ENCODE measurements at places on chromosomes 11 and 22.

- no peak overlapping the region for H3K4me3 ChIP-seq
- DNase-seq = no peak
- H3K27me3 ChIP-seq = no peaks in the 10 kb centered on the region
- peaks cover 52% of the 10 kb centered on the region for H3K36me3 ChIP-seq
Measured at GRCh38 chr11:6401464-6401863, 11.2 kb downstream of the SMPD1 start.

DNA sequence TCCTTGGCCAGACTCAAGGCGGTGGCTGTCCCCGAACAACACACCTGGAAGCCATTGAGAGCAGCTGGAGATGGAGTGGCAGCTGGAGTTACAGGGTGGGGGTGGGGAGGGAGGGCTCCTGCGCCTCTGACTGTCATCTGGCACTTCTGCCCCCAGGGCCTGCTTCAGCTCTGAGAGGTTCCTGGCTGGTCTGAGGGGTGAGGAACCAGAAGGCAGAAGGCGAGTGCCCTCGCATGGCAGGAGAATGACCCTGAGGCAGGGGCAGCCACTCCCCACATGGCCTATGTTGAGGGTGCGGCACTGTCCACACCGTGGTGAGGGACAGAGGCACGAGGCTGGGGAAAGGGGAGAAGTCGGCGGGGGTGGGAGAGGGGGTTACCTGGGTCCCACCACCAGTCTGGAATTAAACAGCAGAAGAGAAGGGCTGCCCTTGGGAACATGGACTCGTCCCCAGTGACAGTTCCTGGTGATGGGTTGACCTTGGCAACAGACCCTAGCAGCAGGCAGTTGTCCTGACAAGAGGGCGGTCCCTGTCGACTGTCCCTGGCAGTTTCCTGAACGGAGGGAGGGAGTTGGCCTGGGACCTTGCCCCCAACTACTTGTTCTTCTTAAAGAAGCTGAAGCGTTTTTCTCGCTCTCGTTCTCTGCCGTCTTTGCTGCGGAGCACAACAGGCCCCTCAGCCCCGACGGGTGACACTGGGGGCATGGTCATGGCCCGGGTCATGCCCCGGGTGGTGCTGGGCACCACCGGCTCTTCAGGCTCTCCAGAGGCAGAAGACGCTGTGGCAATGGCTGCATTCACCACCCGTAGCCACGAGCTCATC, 7.8 kb upstream of the RBM4B start:
- H3K4me3 ChIP-seq = no peak overlapping the region
- no peaks in the 10 kb centered on the region for H3K4me1 ChIP-seq
- no peaks in the 10 kb centered on the region for H3K36me3 ChIP-seq
- no peak for DNase-seq
- no peaks in the 10 kb centered on the region for H3K27me3 ChIP-seq

DNA sequence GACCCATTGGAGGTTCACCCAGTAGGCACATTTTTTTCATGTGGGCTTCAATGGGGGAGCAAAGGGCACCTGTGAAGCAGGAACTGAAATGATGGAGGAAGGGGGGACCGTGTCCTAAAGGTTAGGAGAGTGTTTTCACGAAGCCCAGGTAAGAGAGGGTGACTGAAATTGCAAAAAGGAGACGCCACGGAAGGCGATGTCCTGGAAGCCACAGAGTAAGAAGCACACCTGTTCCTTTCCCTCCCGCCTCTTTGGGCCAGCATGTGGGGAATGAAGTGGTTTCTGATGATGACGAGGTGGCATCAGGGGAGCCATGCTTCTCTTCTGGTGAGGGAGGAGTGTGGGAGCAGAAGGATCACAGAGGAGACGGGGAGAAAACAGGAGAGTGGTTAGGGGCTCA, 37.0 kb upstream of the MICAL2 start:
- H3K4me1 ChIP-seq = peaks cover 5% of the 10 kb centered on the region
- H3K27me3 ChIP-seq = peaks cover 8% of the 10 kb centered on the region
- DNase-seq = no peak
- H3K4me3 ChIP-seq = no peak overlapping the region
- no peak overlapping the region for H3K27ac ChIP-seq

DNA sequence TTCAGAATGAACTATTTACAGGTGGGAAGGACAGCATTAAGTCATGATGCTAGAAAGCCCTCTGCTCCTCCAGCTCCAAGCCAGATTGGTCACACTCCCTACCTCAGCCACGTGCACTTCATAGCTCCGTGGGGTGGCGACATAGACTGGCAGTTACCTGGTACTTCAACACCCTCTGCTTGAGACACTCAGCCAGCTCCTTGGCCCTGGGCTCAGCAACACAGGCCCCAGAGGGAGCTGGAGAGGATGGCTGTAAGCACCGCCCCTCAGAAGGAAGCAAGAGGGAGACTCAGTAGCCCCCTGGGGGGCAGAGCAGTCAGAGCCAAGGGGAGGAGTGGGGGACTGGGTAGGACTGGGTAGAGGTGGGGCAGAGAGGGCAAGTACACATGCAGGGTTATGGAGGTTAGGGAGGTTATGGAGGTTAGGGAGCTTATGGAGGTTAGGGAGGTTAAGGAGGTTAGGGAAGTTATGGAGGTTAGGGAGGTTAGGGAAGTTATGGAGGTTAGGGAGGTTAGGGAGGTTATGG, 102.1 kb upstream of the BID start:
- no peak overlapping the region for H3K4me3 ChIP-seq
- no peak for DNase-seq
- no peaks in the 10 kb centered on the region for H3K27me3 ChIP-seq
- H3K4me1 ChIP-seq = no peaks in the 10 kb centered on the region
- no peaks in the 10 kb centered on the region for H3K36me3 ChIP-seq

DNA sequence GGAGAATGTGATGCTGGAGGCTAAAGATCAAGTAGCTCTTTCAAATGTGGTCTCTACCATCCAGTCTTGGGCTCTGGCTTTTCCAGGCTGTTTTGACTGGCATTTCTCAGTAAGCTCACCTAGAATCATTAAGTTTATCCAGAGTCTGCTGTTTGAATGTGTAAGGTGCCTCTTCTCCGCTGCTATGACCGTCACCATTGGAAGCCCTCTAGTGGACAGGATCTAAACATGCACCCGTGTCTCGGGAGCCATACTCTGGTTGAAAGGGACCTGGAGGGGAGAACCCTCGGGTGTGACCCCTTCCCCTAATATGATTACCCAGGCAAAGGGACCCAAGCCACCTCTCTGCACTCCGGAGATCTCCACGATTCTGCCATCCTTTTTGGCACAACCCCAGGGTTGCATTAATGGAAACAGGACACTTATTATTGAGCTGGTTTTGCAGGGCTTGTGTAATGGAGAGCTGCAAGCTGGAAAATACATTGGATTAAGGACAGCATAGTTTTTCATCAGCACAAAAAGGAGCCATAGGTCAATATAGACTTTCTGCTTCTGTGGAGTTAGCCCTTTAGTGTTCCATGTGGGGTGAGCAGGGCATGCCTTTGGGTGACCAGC, 191.0 kb upstream of the LARGE1 start:
- H3K36me3 ChIP-seq = no peaks in the 10 kb centered on the region
- H3K27ac ChIP-seq = no peak overlapping the region
- no peak overlapping the region for H3K4me3 ChIP-seq
- DNase-seq = peak; percentile 24

GRCh38 chr22:49950396-49950994, 10.1 kb upstream of the PIM3 start:
- peaks cover 9% of the 10 kb centered on the region for H3K4me1 ChIP-seq
- H3K36me3 ChIP-seq = no peaks in the 10 kb centered on the region

GRCh38 chr11:110508786-110509185, 79.0 kb downstream of the FDX1 start:
- DNase-seq = no peak
- no peaks in the 10 kb centered on the region for H3K4me1 ChIP-seq
- no peak overlapping the region for H3K4me3 ChIP-seq
- no peak overlapping the region for H3K27ac ChIP-seq
- no peaks in the 10 kb centered on the region for H3K36me3 ChIP-seq
- peaks cover 4% of the 10 kb centered on the region for H3K27me3 ChIP-seq

DNA sequence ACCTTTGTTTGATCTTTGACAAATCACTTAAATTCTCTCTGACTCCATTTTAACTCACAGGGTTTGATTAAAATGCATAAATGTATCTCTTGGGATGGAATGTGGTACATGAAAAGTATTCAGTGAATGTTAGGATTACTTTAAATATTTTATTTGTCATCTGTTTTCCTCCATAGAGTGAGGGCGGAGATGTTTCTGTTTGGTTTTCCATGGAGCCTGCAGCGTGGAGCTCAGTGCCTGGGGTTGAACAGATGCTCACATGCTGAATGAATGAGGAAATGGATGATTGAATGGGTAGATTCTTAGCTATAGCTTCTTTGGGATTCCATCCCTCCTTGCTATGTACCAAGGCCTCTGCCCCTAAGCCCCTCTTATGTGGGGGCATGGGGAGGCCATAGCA, 10.0 kb downstream of the TSPAN18 start:
- H3K4me1 ChIP-seq = peaks cover 13% of the 10 kb centered on the region
- no peak overlapping the region for H3K4me3 ChIP-seq
- no peak for DNase-seq
- peaks cover 4% of the 10 kb centered on the region for H3K27me3 ChIP-seq

DNA sequence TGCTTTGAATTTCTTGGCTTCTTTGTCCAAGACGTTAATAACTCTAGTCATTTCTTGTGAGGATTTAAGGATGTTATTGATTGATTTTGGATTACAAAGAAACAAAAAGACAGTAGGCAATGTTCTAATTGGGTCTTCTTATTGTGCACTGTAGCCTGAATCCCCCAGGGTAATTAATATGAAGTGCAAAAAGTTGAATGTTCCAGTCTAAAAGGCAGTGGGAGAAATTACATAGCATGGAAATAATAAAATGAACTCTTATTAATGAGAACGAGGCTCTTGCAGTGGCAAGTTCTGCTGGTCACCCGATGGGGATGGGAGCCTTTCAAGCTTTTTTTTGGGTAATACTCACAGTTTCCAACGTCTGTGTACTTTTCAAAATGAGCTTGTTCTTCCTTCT, 45.6 kb downstream of the UBASH3B start:
- H3K36me3 ChIP-seq = peaks cover 65% of the 10 kb centered on the region
- no peaks in the 10 kb centered on the region for H3K27me3 ChIP-seq
- H3K27ac ChIP-seq = no peak overlapping the region
- H3K4me1 ChIP-seq = peaks cover 79% of the 10 kb centered on the region
- H3K4me3 ChIP-seq = no peak overlapping the region

DNA sequence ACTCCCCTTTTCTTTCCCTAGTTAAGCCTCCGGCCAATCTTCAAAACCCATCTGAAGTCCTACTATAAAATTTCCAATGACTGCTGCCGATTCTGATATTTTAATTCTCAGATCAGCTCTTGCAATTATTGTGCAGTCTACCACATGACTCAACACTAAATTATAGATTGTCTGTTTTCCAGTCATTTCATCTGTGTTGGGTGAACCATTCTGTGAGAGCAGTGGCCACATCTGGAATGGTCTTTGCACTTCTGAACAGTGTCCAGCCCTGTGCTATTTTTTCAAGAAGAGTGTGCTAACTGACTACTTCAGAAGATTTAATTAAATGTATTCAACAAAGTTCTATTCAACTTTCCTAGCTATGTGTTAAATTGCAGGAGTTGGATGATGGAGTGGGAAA, 47.2 kb upstream of the MMP7 start:
- peaks cover 27% of the 10 kb centered on the region for H3K4me1 ChIP-seq
- H3K27me3 ChIP-seq = no peaks in the 10 kb centered on the region
- no peak overlapping the region for H3K4me3 ChIP-seq

- no peak overlapping the region for H3K27ac ChIP-seq
- H3K4me1 ChIP-seq = no peaks in the 10 kb centered on the region
- DNase-seq = no peak
- peaks cover 44% of the 10 kb centered on the region for H3K27me3 ChIP-seq
- no peaks in the 10 kb centered on the region for H3K36me3 ChIP-seq
- H3K4me3 ChIP-seq = no peak overlapping the region
Measured at GRCh38 chr11:12704049-12704448, 29.8 kb downstream of the TEAD1 start.

DNA sequence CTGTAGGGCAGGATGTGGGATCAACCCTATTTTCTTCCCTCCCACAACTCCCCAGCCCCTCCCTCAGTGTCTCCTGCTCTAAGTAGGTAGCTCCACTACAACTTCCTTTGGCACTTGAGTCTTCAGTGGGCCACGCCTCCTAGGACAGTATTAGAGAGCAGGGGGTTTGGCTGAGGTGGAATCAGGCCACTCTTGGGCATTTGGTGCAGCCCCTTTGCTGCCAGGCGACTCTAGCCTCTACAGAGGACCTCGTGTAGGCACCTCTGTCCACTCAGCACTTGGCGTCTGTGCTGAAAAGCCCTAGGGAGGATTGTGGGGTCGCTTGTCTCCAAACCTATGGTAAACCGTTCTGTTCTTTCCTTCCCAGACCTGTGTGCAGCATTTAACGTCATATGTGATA, 2.7 kb downstream of the FADD start:
- peak; percentile 40 for DNase-seq
- H3K36me3 ChIP-seq = peaks cover 53% of the 10 kb centered on the region
- H3K27ac ChIP-seq = peak overlapping the region; percentile 96
- H3K4me1 ChIP-seq = peaks cover 50% of the 10 kb centered on the region

DNA sequence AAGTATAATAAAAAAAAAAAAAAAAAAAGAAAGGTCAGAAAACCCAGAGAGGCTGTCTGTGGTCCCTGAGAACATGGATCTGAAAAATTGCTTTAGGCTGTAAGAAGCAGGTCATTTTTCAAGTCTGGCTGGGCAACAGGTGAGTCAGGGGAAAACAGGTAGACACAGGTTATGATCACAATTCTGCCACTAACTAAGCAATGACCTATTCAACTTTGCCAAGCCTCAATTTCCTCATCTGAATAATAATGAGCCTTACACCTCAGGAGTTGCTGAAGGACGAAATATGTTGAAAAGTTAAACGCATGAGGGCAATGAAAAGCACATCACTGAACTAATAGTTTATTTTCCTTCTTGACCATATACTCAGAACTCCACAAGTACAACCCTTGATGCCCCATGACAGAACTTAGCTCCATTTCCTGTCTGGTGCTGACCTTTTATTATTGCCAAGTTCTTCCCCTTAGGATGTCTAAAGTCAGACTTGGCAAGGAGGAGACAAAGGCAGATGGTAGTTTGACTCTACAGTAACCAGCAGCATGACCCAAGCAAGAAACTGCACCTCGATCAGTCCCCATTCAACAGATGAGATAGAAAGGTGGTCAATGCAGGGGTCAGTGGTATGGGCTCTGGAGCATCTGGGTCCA, 93.6 kb downstream of the SYN3 start:
- H3K27me3 ChIP-seq = peaks cover under 1% of the 10 kb centered on the region
- no peaks in the 10 kb centered on the region for H3K36me3 ChIP-seq
- no peak for DNase-seq
- H3K4me1 ChIP-seq = no peaks in the 10 kb centered on the region
- H3K4me3 ChIP-seq = no peak overlapping the region
- no peak overlapping the region for H3K27ac ChIP-seq

DNA sequence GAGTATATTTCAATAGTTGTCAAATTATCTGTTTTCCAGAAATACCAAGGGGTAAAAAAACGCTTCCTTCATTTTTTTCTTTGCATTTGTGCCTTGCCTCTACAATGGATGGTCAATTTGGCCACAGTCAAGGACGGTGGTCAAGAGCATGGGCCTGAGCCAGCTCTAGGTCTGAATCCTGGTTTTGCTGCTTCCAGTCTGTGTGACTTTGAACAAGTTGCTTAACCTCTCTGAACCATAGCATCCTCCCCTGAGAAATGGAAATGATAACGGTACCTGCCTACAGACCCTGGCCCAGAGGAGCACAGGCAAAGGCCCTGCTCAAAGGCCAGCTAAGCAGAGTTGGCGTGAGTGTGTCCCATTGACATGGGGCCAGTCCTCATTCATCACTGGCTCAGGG, 3.1 kb downstream of the PNPLA5 start:
- H3K4me3 ChIP-seq = no peak overlapping the region
- H3K36me3 ChIP-seq = no peaks in the 10 kb centered on the region
- peaks cover 2% of the 10 kb centered on the region for H3K4me1 ChIP-seq
- no peak for DNase-seq
- peaks cover 23% of the 10 kb centered on the region for H3K27me3 ChIP-seq

GRCh38 chr11:115743719-115744118, 239.5 kb upstream of the CADM1 start:
- H3K4me3 ChIP-seq = no peak overlapping the region
- no peaks in the 10 kb centered on the region for H3K4me1 ChIP-seq
- no peaks in the 10 kb centered on the region for H3K27me3 ChIP-seq
- H3K36me3 ChIP-seq = no peaks in the 10 kb centered on the region
- no peak overlapping the region for H3K27ac ChIP-seq

All from activated CD8-positive, alpha-beta T cell treated with anti-CD3 and anti-CD28 coated beads, Interleukin-2, amount 10 ng/mL, durations not matched to agents 7 days and 5 days (primary cell).